ENCODE measurements at places on chromosomes 2 and 18.
A peak's percentile ranks its signal among the peaks of the same experiment; 100 is the strongest.

DNA sequence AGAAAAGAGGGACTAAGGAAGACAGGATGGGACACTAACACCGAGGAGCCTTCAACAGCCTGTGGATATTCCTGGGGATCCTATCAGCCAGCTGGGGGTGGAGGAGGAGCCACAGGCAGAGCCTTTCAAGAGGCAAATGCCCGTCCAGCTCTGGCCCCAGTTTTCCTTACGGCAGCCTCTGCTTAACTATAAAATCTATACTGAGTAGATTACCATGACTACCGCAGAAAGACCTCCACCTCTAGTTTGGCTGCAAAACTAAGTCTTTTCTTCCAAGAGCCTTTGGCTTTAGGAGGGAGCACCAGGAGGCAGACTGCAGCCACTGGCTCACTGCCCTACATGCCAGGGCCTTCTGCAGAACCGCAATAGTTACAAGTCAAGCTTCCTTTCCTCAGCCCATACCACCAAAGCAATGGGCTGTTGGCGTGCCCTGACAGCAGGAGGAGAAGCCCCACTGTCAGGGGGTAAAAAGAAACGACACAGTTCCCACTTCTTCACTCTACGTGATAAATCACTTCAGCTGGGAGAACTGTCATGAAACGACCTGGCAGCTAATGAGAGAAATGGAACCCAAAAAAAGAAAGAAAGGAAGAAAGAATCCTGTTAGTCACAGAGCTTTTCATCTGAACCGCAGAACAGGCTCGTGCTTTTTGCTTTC is 25.1 kb upstream of the CREB1 start:
- DNase-seq = no peak

- peak; percentile 17 for DNase-seq
Measured at GRCh38 chr2:12106440-12107080, 360.1 kb downstream of the LPIN1 start.

- no peak for DNase-seq
Measured at GRCh38 chr2:19540739-19541525, 182.5 kb upstream of the OSR1 start.

DNA sequence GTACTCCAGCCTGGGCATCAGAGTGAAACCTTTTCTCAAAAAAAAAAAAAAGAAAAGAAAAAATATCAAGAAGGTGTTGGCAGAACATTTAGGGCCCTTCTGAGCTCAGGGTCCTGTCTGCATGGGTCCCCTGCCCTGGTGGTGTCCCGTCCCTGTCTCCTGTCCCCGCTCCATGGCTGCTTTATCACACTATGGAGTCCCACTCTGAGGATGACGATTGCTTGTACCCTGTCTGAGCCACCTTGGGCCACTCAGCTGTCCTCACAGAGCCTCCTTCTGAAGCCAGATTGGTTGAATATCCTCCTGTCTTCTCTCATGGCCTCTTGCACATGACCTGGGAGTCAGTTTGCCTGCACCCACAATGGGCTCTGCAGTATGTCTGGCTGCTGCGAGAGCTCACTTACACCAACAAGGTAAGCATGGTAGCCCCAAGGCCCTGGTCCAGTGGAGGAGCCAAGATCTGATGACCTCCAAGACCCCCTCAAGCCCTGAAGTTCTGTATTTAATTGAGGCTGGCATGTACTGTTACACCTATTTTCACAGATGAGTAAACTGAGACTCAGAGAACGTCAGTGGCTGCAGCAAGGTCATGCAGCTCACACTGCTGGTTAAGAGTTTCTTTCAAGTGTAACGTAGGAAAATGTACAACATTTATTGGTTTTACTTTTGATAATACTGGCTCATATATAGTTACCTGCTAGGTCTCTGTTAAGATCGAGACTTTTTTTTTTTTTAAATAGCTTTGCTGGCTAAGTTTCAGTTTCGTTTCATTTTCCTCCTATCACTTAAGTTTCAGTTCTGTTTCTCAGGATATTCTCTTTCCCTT is 16.9 kb upstream of the ZCCHC2 start:
- DNase-seq = peak; percentile 32

GRCh38 chr2:16093639-16094529 is 153.5 kb downstream of the MYCN start:
- DNase-seq = no peak

DNA sequence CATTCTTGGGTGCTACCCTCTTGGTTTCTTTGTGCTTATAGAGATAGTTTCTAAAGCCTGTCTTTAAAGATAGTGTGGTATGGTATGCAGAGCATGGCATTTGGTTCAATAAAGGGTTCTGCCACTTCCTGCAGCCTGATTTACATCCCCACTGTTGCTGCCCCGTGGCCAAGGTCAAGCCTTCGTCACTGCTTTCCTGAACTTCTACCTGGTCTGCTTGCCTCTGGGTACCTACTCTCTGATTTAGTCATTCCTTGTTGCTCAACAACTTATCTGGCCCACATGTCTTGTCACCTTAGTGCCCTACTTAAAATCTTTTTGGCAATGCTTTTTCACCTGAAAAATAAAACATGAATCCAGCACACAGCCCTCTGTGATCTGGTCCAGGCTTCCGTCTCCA is 352.9 kb downstream of the LPIN1 start:
- DNase-seq = no peak

- no peak for DNase-seq
Measured at GRCh38 chr2:156891609-156892008, 365.9 kb upstream of the GALNT5 start.

- DNase-seq = no peak
Measured at GRCh38 chr2:223161873-223162458, 110.0 kb downstream of the KCNE4 start.

GRCh38 chr2:165792104-165792454 is 2.0 kb downstream of the GALNT3 start:
- DNase-seq = no peak

DNA sequence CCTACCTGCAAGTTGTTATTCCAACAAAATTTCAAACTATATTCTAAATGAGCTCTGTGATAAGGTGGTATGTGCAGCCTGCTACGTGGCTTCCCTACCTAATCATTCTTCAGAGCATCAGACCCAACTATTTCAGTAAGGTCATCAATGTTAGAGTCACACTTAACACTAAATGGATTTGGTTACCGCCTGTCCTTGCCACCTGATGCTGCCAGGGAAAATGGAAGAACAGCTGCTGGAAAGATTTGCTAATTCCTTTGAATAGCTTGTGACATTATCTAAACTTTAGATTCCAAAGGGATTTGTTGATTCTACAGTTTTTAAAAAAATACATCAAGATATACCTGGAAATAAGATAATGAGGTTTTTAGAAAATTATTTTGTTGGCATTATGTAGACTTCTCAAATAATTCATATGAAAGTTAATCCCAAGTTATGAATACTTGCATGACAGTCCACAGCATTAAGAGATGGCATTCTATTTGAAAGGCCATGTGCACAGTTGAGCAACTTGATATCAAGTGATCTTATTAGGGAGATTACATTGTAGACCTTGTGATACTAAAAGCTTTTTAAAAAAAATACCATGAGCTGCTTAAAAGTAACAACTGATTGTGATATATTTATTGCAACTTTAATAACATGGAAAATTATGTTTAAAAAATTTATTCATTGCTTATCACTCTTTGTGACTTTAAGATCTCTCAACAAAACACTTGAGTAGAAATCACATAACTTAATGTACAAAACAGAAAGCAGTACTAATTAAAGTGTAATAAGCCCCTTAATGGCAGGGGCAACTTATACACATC is 98.3 kb upstream of the UGP2 start:
- no peak for DNase-seq

GRCh38 chr2:180618570-180618969 is 361.8 kb upstream of the UBE2E3 start:
- no peak for DNase-seq

DNA sequence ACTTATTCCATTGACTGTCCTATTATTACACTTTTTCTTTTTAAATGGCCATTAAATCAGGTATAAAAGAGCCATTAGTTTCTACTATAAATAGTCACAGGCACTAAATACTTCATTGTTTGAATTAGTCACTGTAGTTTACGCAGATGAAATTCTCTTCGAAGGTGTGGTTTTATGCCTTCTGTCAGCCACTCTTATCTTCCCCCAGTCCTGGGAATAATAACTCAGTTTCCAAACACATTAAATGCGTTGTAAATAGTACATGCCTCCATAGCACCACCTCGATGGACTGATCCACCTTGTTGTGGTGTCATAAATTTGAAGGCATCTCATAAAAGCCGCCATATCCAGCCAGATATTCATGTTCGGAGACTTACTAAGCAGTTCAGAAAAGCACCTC is 72.1 kb upstream of the PARD3B start:
- no peak for DNase-seq

DNA sequence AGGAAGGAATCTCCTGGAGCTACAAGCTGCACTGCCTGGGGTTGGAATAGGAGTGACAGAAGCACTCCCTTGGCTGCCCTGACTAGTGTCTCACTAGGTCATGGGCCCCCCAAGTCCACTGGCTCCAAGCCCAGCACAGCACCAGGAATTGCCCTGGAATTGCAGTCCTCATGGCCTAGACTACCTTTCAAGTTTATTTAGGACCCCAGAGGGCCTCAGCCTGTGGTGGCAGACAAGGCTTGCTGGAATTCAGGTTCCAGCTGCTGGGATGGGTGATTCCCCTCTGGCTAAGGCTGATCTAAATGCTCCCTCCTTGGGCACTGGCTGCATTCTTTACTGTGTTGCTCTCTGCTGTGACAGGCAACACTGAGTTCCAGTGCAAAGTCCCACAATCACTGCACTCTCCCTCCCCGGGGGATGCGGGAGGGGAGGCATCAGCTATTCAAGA is 14.0 kb downstream of the STRADB start:
- no peak for DNase-seq

DNA sequence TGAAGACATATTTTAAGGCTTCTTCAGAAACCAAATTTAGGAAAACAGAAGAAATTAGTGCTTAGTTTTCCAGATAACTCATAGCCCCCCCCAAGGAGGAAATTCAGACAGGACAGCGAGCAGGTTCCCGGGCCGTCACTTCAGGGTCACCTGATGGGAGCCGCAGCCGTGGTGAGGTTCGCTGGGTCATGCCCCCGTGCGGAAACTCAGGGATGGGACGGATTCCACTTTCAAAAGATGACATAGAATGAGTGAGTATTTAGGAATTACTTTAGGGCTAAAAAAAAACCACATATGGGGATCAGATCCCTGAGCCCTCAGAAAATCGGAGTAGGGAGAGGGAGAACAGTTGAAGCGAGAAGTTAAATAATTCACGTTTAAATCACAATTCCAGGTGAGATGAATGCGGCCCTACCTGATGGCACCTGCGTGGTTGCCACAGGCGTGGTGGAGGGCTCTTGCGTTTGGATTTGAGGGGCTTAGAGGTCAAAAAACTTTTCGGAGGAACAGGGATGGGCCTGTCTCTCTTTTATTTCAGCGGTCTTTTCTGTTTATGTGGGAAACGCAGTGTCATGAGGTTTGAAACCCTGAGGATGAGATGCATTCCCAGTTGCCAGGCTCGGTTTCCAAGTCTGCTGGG is 114.4 kb downstream of the NFATC1 start:
- DNase-seq = no peak

GRCh38 chr2:171521361-171522051 is 768 bp upstream of the CYBRD1 start:
- DNase-seq = no peak

- peak; percentile 73 for DNase-seq
Measured at GRCh38 chr2:68828887-68829708, 42.1 kb downstream of the BMP10 start.

- DNase-seq = peak; percentile 68
Measured at GRCh38 chr2:191030521-191031154, 16.7 kb upstream of the STAT1 start.

- DNase-seq = no peak
Measured at GRCh38 chr2:182210669-182211068, 216.2 kb downstream of the PDE1A start.

GRCh38 chr2:12347066-12347493 is 369.7 kb upstream of the TRIB2 start:
- no peak for DNase-seq

- no peak for DNase-seq
Measured at GRCh38 chr2:216653931-216654365, 20.7 kb downstream of the IGFBP2 start.

All from CD4-positive, alpha-beta T cell treated with Interleukin-2 at 100 ng/mL for 4 hours (primary cell).